Thyroid gland (tissue), 4 donors: ENCODE measurements at places on chromosomes 2 and 18. TPM values are rescaled to one million over a fixed set of nuclear protein-coding genes. Genes with fewer than 3 reads are reported as not detected.

FOXD4L1 gene
- not detected for total RNA-seq

KCNG2 gene
- total RNA-seq = not detected

MAL gene
- 10.5 TPM for total RNA-seq

NETO1 gene
- not detected for total RNA-seq

NBEAL1 gene
- total RNA-seq = 73.3 TPM

PCARE gene
- total RNA-seq = 0.11 TPM

CFAP65 gene
- 0.78 TPM for total RNA-seq

IL1RN gene
- total RNA-seq = not detected

KLF7 gene
- 29.5 TPM for total RNA-seq

DNA sequence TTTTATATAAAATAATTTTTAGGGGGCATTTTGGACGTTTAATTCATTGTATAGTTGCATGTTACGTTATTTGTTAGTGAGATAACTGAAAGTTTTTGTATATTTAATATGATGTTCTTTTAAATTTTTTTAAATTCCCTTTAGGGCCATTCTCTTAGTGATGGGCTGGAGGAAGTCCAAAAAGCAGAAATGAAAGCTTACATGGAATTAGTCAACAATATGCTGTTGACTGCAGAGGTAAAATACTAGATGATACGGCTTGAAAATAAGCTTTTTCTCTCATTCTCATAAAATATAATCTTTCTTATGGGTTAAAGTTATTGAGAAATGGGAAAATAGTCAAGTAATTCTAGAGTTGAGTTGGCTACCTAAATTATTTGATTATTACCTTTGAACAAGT lies 58.9 kb downstream of the MTX2 start:
- DNase-seq = no peak

- no peak for DNase-seq
Measured at GRCh38 chr18:51168960-51169662, 28.4 kb downstream of the MEX3C start.

GRCh38 chr2:181419129-181419855 lies 37.9 kb upstream of the ITGA4 start:
- DNase-seq = no peak

GRCh38 chr2:196170213-196170605 lies 1.2 kb downstream of the STK17B start:
- DNase-seq = peak; percentile 24

- no peak for DNase-seq
Measured at GRCh38 chr2:235854276-235854675, 313.9 kb downstream of the GBX2 start.

GRCh38 chr18:79523206-79523735 lies 127.5 kb downstream of the NFATC1 start:
- no peak for DNase-seq

DNA sequence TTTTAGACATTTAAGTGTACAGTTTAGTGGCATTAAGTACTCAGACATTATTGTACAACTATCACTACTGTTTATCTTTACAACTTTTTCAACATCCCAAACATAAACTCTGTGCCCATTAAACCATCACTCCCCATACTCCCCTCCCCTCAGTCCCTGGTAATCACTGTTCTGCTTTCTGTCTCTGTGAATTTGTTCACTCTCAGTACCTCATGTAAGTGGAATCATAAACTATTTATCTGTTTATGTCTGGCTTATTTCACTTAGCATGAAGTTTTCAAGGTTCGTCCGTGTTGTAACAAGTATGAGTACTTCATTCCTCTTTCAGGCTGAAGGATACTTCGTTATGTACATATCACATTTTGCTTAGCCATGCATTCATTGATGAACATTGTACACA lies 9.8 kb upstream of the RUFY4 start:
- DNase-seq = no peak

GRCh38 chr2:64035072-64035942 lies 16.1 kb upstream of the VPS54 start:
- no peak for DNase-seq

DNA sequence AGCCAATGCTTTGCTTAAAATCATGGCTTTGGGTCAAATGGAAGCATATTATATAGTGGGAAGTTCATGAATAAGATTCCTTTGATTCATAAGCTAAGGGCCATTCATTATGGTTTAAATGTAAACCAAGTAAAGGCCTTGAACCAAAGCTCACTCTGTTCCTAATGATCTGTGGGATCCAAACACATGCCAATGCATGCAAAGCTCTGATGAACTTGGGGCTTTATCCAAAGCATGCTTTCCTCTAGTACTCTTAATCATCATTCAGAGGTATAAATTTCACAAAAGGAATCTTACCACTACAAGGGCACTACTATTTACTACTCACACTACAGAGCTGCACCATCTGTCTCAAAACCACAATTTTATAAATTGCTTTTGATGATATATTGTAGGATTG lies 102.8 kb upstream of the RBMS1 start:
- no peak for DNase-seq

DNA sequence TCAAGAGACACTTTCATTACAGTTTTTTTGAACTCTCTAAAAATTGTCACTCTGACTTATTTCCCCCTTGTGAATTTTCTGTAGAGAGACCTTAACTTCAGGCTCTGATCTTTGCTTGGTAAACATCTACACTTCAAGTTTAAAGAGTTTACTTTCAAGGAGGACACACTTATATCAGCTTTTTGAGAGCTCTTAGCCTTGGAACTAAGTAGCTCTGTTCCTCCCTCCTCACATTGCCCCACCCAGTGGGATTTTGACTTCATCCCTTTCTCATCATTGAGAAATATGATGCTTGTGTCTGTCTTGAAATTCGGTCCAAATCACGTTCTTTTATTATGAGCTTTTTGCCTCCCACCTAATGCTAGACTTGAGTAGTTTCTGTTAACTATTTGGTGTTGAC lies 433.4 kb upstream of the MEIS1 start:
- DNase-seq = no peak

GRCh38 chr2:115400940-115401339 lies 958.5 kb downstream of the DPP10 start:
- DNase-seq = no peak

- no peak for DNase-seq
Measured at GRCh38 chr2:74619651-74620297, 28.4 kb downstream of the M1AP start.

DNA sequence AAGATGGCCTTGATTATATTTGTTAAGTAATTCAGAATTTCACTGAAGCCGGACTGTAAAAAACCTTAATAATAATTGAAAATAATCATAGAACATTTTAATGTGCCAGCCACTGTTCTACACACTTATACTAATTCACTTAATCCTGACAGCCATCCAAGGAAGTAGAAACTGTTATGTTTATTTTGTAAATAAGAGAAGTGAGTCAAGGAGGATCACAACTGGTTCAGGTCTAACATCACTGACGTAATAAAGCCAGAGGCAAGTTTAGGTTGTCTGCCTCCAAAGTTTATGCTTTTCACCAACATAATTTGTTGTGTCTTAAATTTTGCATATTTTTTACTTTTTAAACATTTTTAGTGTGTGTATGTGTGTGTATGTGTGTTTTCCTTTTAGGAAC lies 436.1 kb downstream of the LRRTM4 start:
- DNase-seq = no peak

DNA sequence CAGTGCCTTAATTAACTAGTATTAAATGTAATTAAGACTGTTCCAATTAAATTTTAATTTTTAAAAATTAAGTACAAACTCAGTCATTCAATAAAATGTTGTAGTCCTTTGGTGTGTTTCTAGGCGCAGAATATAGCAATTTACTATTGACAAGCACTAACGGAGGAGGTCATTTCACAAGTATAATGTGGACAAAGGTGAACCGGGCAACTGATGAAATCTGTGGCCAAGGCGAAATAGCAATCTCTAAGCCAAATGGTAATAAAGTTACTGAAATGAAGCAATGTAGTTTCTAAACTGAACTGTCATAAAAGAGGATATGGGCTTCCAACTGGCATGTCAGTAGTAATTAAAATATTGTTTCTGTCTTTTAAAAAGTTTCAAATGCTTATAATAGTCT lies 27.5 kb downstream of the FIGN start:
- DNase-seq = no peak

- no peak for DNase-seq
Measured at GRCh38 chr2:36919041-36919837, 47.1 kb downstream of the STRN start.

DNA sequence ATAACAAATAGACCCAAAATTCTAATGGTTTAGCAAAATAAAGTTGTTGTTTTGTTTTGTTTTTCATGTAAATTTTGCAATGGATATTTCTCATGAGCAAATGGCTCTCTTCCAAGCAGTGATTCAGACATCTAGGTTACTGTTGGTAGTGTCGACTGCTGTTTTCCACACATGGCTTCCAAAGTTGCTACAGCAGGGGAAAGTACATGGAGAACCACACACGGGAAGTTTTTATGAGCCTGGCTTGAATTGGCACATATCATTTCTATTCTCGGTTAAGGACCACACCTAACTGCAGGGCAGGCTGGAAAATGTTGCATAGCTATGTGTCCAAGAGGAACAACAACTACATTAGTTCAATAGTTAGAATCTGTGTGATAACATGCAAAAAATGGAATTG lies 262.1 kb downstream of the GALNT13 start:
- no peak for DNase-seq
